ENCODE measurements at places on chromosomes 4 and X. TPM values are rescaled to one million over a fixed set of nuclear protein-coding genes. Genes with fewer than 3 reads are reported as not detected.
A peak's percentile ranks its signal among the peaks of the same experiment; 100 is the strongest.

- no peak overlapping the region for H3K4me3 ChIP-seq
- no peaks in the 10 kb centered on the region for H3K36me3 ChIP-seq
- no peak overlapping the region for H3K27ac ChIP-seq
- no peaks in the 10 kb centered on the region for H3K27me3 ChIP-seq
- H3K4me1 ChIP-seq = no peaks in the 10 kb centered on the region
Measured at GRCh38 chr4:66688674-66689073, 856.6 kb downstream of the CENPC start.

- H3K4me1 ChIP-seq = peaks cover 34% of the 10 kb centered on the region
- no peak for DNase-seq
- H3K36me3 ChIP-seq = no peaks in the 10 kb centered on the region
- no peak overlapping the region for H3K4me3 ChIP-seq
- peaks cover 3% of the 10 kb centered on the region for H3K27me3 ChIP-seq
Measured at GRCh38 chr4:26035921-26036320, 121.9 kb downstream of the SMIM20 start.

DNA sequence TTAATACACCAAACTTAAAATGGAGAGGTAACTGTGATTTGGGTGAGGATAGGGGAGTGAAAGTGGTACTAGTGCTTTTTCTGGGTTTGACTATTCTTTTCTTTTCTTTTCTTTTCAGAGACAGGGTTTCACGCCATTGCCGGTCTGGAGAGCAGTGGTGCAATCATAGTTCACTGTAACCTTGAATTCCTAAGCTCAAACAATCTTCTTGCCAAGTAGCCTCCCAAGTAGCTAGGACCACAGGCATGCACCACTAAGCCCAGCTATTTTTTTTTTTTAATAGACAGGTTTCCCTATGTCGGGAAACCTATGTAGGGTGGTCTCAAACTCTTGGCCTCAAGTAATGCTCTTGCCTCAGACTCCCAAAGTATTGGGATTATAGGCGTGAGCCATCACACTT, 3.0 kb upstream of the ARMCX4 start:
- peaks cover 9% of the 10 kb centered on the region for H3K4me1 ChIP-seq
- no peak overlapping the region for H3K4me3 ChIP-seq
- H3K27ac ChIP-seq = no peak overlapping the region
- peaks cover 2% of the 10 kb centered on the region for H3K36me3 ChIP-seq
- H3K27me3 ChIP-seq = peaks cover 4% of the 10 kb centered on the region
- no peak for DNase-seq

DNA sequence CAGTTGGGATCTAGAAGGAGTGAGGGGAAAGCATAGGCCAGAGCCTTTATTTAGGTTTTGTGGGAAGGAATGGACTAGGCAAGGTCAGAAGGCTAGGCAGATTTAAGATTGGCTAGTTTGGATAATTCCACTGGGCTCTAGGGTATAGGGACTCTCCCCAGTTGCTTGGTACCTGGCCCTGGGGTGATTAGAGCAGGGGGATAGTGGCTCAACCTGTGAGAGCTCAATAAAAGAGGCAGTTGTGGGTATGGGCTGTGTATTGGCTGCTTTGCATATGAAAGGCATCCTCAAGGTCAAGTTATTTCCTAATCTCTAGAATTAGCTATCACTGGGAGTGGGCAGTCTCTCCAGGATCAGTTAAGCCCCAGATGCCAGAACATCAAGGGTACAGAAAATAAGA, 61.3 kb downstream of the ZNF81 start:
- no peak for DNase-seq
- H3K4me1 ChIP-seq = no peaks in the 10 kb centered on the region

- no peak overlapping the region for H3K4me3 ChIP-seq
- peaks cover 16% of the 10 kb centered on the region for H3K4me1 ChIP-seq
- H3K27me3 ChIP-seq = peaks cover 4% of the 10 kb centered on the region
Measured at GRCh38 chr4:118969359-118969758, 80.7 kb downstream of the SYNPO2 start.

GRCh38 chrX:42149765-42150164, 226.4 kb upstream of the CASK start:
- H3K4me1 ChIP-seq = peaks cover 6% of the 10 kb centered on the region
- no peak overlapping the region for H3K4me3 ChIP-seq
- H3K27ac ChIP-seq = no peak overlapping the region
- peaks cover 2% of the 10 kb centered on the region for H3K36me3 ChIP-seq
- H3K27me3 ChIP-seq = no peaks in the 10 kb centered on the region

- H3K36me3 ChIP-seq = no peaks in the 10 kb centered on the region
- DNase-seq = no peak
- H3K27ac ChIP-seq = no peak overlapping the region
Measured at GRCh38 chr4:15344041-15344440, 83.8 kb upstream of the C1QTNF7 start.

GRCh38 chr4:128908735-128909134, 99.2 kb downstream of the JADE1 start:
- H3K27ac ChIP-seq = no peak overlapping the region
- peaks cover 2% of the 10 kb centered on the region for H3K36me3 ChIP-seq
- peaks cover 14% of the 10 kb centered on the region for H3K4me1 ChIP-seq
- no peak overlapping the region for H3K4me3 ChIP-seq

GRCh38 chrX:130575831-130576389, 174.1 kb downstream of the RBMX2 start:
- H3K4me1 ChIP-seq = no peaks in the 10 kb centered on the region
- H3K27me3 ChIP-seq = peaks cover 4% of the 10 kb centered on the region
- H3K36me3 ChIP-seq = no peaks in the 10 kb centered on the region
- H3K27ac ChIP-seq = no peak overlapping the region

GRCh38 chr4:123892368-123892976, 495.9 kb downstream of the SPRY1 start:
- DNase-seq = no peak
- no peaks in the 10 kb centered on the region for H3K27me3 ChIP-seq
- H3K4me1 ChIP-seq = no peaks in the 10 kb centered on the region

DNA sequence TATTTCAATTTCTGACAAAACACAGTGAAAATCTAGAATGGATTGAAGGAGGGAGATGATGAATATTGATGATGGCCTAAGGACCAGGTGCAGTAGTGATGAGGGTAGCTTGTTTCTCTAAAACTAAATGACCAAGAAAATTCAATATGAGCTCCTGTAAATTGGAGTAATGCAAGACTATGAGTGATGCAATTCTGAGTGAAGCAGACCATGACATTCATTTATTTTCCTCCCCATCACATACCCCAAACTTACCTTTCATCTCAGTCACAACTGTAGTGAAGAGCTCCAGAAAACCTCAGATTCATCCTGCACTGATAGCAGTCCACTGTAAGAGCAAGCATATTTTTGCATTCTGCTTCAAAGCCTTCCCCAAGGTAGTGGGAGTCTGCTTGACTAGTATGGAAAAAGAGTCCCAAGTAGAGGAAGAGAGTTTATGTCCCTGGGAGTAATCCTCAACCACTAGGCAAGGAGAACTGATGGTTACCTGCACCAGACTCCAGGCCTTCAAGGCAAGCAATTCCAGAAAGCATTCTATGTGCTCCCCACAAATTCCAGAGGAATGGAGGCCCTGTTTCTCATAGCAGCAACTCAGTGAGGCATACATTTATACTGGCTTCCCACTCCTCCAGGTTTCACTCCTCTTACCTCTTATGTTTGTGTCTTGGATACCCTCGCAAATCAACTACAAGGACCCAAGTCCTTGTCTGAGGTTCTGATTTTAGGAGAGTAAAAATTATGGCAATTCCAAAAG, 47.2 kb downstream of the CXCL1 start:
- H3K27me3 ChIP-seq = no peaks in the 10 kb centered on the region
- H3K4me3 ChIP-seq = no peak overlapping the region
- H3K4me1 ChIP-seq = no peaks in the 10 kb centered on the region
- DNase-seq = no peak

DNA sequence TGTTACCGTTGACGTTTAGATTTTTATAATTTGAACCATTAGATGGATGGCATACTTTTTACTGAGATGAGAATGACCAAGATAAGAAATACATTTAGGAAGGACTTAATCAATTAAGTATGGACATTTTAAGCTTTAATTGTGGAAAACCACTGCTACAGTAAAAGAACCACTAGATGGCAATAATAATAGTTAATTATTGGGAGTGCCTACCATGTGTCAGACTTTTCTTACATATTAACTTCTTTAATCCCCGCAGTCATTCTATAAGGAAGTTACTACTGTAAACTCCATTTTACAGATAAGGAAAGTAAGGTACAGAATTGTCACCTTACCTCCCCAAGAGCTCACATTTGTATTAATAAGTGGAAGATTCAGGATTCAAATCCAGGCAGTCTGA, 48.5 kb upstream of the MYOZ2 start:
- H3K27ac ChIP-seq = no peak overlapping the region
- no peak overlapping the region for H3K4me3 ChIP-seq
- no peaks in the 10 kb centered on the region for H3K36me3 ChIP-seq
- H3K27me3 ChIP-seq = peaks cover 15% of the 10 kb centered on the region

DNA sequence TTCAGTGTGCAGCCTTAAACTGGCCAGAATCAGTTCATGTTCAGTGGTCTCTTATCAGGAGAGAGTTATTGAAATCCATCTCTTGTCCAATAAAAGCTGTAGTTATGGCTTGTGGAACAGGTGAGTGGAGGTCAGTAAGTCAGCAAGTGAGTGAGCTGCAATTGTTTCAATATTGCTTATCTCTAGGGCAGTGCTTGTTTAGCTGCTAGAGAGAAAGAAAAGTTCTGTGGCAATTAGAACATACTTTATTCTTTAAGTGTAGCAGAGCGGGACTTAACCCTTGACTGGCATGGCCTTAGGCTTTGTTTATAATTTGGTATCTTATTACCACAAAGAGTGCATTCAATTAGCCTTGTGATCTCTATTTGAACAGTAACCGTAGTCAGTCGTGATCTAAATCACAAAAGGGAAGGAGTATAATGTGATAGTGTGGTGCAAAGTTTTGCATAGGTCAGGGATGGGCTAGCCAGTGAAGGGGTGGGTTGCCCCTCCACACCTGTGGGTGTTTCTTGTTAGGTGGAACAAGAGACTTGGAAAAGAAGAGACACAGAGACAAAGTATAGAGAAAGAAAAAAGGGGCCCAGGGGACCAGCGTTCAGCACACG, 6.9 kb upstream of the ETDC start:
- no peak overlapping the region for H3K4me3 ChIP-seq
- peaks cover 6% of the 10 kb centered on the region for H3K4me1 ChIP-seq
- no peak overlapping the region for H3K27ac ChIP-seq
- peaks cover 3% of the 10 kb centered on the region for H3K36me3 ChIP-seq

DNA sequence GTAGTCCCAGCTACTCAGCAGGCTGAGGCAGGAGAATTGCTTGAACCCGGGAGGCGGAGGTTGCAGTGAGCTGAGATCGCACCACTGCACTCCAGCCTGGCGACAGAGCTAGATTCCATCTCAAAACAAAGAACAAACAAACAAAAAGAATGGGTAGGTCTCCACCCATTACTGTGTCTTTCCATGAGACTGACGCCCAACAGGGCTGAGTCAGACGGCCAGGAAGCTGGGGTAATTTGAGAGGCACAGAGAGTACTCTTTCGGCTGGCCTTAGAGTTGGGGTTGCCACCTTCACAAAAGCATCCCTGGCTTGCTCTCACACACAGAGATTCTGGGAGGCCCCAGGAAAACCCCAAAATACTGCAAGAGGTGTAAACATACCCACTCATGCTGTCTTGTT, 72.0 kb upstream of the DHRSX start:
- no peaks in the 10 kb centered on the region for H3K4me1 ChIP-seq
- peaks cover under 1% of the 10 kb centered on the region for H3K27me3 ChIP-seq
- H3K36me3 ChIP-seq = no peaks in the 10 kb centered on the region

GRCh38 chr4:113112338-113112978, 63.0 kb downstream of the ANK2 start:
- H3K4me1 ChIP-seq = no peaks in the 10 kb centered on the region
- no peak for DNase-seq
- no peak overlapping the region for H3K27ac ChIP-seq
- H3K4me3 ChIP-seq = no peak overlapping the region
- H3K27me3 ChIP-seq = peaks cover 2% of the 10 kb centered on the region
- H3K36me3 ChIP-seq = no peaks in the 10 kb centered on the region

- peak; percentile 5 for DNase-seq
- no peak overlapping the region for H3K27ac ChIP-seq
- H3K27me3 ChIP-seq = peaks cover 3% of the 10 kb centered on the region
- H3K4me3 ChIP-seq = no peak overlapping the region
Measured at GRCh38 chrX:129613596-129613995, 41.2 kb downstream of the APLN start.

GRCh38 chrX:24231131-24231540, 81.6 kb downstream of the ZFX start:
- no peak for DNase-seq
- H3K27me3 ChIP-seq = peaks cover 3% of the 10 kb centered on the region
- H3K4me1 ChIP-seq = peaks cover 5% of the 10 kb centered on the region
- H3K36me3 ChIP-seq = no peaks in the 10 kb centered on the region
- H3K4me3 ChIP-seq = no peak overlapping the region
- no peak overlapping the region for H3K27ac ChIP-seq

GRCh38 chr4:184476695-184477094, 2.3 kb upstream of the IRF2 start:
- peak overlapping the region; percentile 97 for H3K4me3 ChIP-seq
- H3K27ac ChIP-seq = peak overlapping the region; percentile 83
- H3K4me1 ChIP-seq = peaks cover 58% of the 10 kb centered on the region
- no peaks in the 10 kb centered on the region for H3K27me3 ChIP-seq
- DNase-seq = peak; percentile 26
- peaks cover 36% of the 10 kb centered on the region for H3K36me3 ChIP-seq

- H3K4me1 ChIP-seq = no peaks in the 10 kb centered on the region
- H3K27ac ChIP-seq = no peak overlapping the region
- H3K4me3 ChIP-seq = no peak overlapping the region
- no peak for DNase-seq
- no peaks in the 10 kb centered on the region for H3K36me3 ChIP-seq
- peaks cover 7% of the 10 kb centered on the region for H3K27me3 ChIP-seq
Measured at GRCh38 chr4:40870150-40870549, 120.4 kb downstream of the NSUN7 start.

- no peak overlapping the region for H3K4me3 ChIP-seq
- no peak overlapping the region for H3K27ac ChIP-seq
- no peaks in the 10 kb centered on the region for H3K4me1 ChIP-seq
- H3K27me3 ChIP-seq = no peaks in the 10 kb centered on the region
Measured at GRCh38 chr4:45663003-45663402, 460.9 kb downstream of the GABRG1 start.

- peaks cover 3% of the 10 kb centered on the region for H3K27me3 ChIP-seq
- no peak overlapping the region for H3K27ac ChIP-seq
- DNase-seq = no peak
- H3K4me1 ChIP-seq = no peaks in the 10 kb centered on the region
- H3K4me3 ChIP-seq = no peak overlapping the region
- no peaks in the 10 kb centered on the region for H3K36me3 ChIP-seq
Measured at GRCh38 chr4:72858328-72858727, 211.2 kb downstream of the COX18 start.

- no peak overlapping the region for H3K4me3 ChIP-seq
- no peaks in the 10 kb centered on the region for H3K27me3 ChIP-seq
- no peaks in the 10 kb centered on the region for H3K36me3 ChIP-seq
- no peak overlapping the region for H3K27ac ChIP-seq
Measured at GRCh38 chr4:187849556-187850225, 145.9 kb upstream of the ZFP42 start.

- no peaks in the 10 kb centered on the region for H3K36me3 ChIP-seq
- no peak overlapping the region for H3K4me3 ChIP-seq
- no peak overlapping the region for H3K27ac ChIP-seq
- H3K4me1 ChIP-seq = no peaks in the 10 kb centered on the region
- no peak for DNase-seq
- H3K27me3 ChIP-seq = peaks cover 7% of the 10 kb centered on the region
Measured at GRCh38 chr4:105624530-105624929, 72.1 kb downstream of the ARHGEF38 start.

The SPANXA2 gene
- total RNA-seq = not detected

The TENM3 gene
- not detected for total RNA-seq

The CENPVL1 gene
- total RNA-seq = not detected

The ENPEP gene
- 0.03 TPM for total RNA-seq

The UGT2B7 gene
- not detected for total RNA-seq

The HSFX4 gene
- total RNA-seq = not detected

The SYNPO2 gene
- total RNA-seq = 0.26 TPM

The SOWAHD gene
- total RNA-seq = 0.21 TPM

The MAMLD1 gene
- total RNA-seq = 15.0 TPM

The SPATA4 gene
- total RNA-seq = not detected

Data from activated T-helper 1 cell treated with anti-CD3 and anti-CD28 coated beads, Interleukin-12 subunit alpha, Interleukin-12 subunit beta, Interleukin-2, Interleukin-4 antibody, amounts not matched to agents 30 ng/mL and 10 ng/mL and 1 ng/mL, durations not matched to agents 14 hours and 24 hours and 36 hours (primary cell).